Activated T-cell treated with anti-CD3 and anti-CD28 coated beads, Interleukin-2, amount 50 U/mL, for 72 hours (primary cell): ENCODE measurements at places on chromosomes 13 and 19. TPM values are rescaled to one million over a fixed set of nuclear protein-coding genes. Genes with fewer than 3 reads are reported as not detected.

Gene C19orf81
- total RNA-seq, result 5.7 TPM

- H3K4me3 ChIP-seq, result peak overlapping the region; percentile 88
- no peaks in the 10 kb centered on the region for H3K36me3 ChIP-seq
- peak; percentile 74 for DNase-seq
- H3K27ac ChIP-seq, result peak overlapping the region; percentile 97
Measured at GRCh38 chr19:2561895-2562294, 86.0 kb downstream of the GADD45B start.

Gene SHISA2
- total RNA-seq, result 0.07 TPM

DNA sequence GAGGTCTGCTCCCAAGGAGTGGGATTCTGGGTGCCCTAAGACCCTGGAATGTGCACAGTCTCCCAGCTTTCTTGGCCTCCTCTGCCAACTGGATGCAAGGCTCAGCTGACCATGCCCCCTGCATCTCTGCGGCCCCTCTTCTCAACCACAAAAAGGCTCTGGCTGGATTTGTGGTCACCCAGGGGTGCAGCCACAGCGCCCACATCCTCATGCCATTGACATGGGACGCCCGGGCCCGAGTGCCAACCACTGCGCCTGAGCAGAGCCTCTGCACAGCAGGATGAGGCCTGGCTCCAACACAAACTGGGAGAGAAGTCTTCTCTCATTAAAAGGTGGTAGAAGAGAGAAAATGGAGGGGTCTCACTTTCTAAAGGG is 103.5 kb downstream of the FOXO1 start:
- peaks cover 94% of the 10 kb centered on the region for H3K4me1 ChIP-seq
- DNase-seq, result peak; percentile 8
- H3K36me3 ChIP-seq, result peaks cover 7% of the 10 kb centered on the region
- H3K4me3 ChIP-seq, result peak overlapping the region; percentile 56
- H3K27me3 ChIP-seq, result no peaks in the 10 kb centered on the region

Gene CYP4F3
- total RNA-seq, result 1.7 TPM

Gene AZU1
- total RNA-seq, result not detected

DNA sequence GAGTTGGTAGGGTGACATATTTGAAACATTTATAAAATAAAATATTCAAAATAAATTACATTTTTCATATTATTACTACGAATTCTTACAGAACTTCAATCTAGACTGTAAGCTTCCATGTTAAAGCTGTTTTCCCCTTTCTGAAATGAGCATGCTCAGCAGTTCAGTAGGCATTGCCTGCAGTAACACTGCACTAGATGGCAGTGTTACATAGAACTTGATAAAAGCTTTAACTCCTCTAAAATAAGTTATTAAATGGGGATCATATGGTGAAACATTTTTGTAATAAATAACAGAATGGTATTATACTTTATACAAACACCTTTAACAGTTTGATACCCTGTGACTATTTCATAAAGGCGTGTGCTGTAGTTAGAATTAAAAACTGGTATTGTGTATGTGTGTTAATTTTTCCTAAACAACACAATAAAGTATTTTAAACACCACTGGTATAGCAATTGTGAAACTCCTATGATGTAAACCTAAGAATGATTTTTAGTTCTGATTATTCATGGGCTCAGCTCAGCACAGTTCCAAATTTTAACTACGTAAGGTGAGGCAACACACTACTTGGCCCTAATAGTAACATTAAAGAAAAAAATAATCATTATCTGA is 11.6 kb upstream of the GPR18 start:
- peaks cover 36% of the 10 kb centered on the region for H3K36me3 ChIP-seq
- peak overlapping the region; percentile 15 for H3K4me3 ChIP-seq
- peaks cover 75% of the 10 kb centered on the region for H3K4me1 ChIP-seq
- peak overlapping the region; percentile 90 for H3K27ac ChIP-seq
- no peak for DNase-seq
- no peaks in the 10 kb centered on the region for H3K27me3 ChIP-seq

DNA sequence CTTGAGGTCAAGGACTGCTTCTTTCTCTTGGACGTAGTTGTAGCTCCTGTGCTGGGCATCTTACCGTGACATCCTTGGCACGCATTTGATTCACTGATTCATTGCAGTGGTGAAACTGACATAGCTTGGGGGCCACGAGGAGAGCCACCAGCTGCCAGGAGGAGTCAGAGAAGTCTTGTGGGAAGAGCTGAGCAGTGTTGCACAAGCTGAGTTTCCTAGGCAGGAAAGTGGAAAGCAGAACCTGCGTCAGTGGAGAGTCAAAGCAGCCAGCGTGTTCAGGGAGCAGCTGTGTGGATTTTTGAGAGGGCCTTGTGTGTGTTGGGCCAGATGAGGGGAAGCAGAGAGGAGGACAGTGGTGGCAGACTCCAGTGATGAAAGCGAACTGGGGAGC is 5.3 kb upstream of the GPR183 start:
- H3K36me3 ChIP-seq, result peaks cover 7% of the 10 kb centered on the region
- peak overlapping the region; percentile 75 for H3K4me3 ChIP-seq
- H3K27ac ChIP-seq, result peak overlapping the region; percentile 98
